ENCODE measurements at places on chromosomes 1 and 21.
A peak's percentile ranks its signal among the peaks of the same experiment; 100 is the strongest.

DNA sequence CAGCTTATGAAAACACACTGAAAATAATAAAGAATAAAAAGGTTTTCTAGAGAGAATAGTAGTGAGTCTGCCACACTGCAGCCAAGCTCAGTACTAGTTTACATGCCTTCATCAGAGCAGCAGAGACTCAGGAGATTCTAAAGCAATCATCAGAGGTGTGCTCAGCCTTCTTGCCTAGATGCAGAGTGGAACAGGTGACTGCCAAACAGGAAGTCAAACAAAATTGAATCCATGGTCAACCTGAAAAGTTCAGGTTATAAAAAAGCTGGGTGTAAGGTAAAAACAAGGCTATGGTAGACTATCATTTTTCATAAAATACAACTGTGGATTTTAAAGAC is 165.3 kb upstream of the C1orf105 start:
- no peak for DNase-seq

DNA sequence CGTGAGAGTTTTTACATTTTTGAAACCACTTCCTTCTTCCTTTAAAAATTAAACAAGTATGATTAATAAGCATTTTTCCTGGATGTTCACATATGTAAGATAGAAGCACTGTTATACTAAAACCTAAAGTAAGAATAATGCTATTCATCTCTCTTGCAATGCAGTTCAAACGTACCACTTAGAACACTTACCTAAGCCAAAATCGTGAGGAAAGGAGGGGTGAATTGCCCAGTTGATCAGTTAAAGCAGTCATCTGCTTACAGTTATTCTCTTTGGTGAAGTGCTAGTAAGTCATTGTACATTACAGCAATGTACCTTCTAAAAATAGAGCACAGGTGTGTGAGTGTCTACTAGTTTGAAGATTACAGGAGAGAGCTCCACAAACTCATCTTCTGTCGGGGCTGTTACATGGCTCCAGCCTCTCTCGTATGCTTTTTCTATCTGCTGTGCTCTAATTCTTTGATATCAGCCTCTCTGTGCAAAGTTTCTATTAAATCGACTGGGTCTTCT is 3.4 kb downstream of the NCAM2 start:
- no peak for DNase-seq

DNA sequence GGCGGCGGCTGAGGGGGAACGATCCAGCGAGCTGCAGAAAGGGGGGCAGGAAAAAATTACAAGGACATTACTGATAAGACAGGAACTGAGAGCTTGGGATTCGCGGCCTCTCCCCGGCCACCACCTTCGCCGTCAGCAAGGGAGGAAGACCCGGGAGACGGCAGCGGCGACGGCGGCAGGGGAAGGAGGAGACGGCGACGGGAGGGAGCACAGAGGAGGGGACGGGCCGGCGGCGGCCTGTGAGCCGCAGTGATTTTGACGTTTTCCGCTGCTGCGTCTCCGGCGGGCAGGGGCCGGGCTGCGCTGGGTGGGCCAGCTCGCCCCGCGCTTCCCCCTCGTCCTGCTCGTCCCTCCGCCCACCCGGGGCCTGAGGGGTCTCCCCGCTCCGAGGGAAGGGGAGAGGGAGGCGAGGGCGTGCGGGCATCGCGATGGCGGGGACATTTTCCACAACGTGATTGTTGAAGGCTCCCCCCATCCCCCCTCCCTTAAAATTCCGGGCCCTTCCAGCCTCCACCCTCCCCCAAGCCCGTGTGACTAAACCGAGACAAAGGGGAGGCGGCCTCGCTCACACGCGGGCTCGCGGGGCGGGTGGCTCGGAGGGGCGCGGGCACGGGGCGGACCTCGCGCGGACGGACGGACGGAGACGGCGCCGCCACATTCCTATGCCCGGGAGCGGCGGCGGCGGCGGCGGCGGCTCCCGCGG is 407 bp downstream of the CAMSAP2 start:
- DNase-seq = peak; percentile 80

- no peak for DNase-seq
Measured at GRCh38 chr1:6580593-6581409, 1.0 kb downstream of the ZBTB48 start.

DNA sequence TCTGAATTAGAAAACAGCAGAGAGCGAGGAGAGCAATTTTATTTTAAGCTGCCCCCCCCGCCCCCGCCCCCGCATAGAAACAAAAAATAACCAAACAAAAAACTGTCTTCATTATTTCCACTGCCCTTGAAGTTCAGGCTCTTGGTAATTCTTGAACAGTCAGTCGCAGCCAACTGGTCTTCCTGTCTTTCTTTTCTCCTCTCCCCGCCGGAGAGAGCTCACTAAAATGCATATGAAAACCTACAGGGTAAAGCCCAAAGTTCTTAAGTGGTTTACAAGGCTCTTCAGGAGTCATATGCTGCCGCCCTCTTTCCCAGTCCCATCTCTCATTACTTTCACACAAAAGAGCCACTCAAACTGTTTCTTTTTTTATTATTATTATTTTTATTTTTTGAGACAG is 1.1 kb upstream of the ANKRD35 start:
- no peak for DNase-seq

- DNase-seq = no peak
Measured at GRCh38 chr1:39370602-39371001, 120.8 kb upstream of the BMP8A start.

DNA sequence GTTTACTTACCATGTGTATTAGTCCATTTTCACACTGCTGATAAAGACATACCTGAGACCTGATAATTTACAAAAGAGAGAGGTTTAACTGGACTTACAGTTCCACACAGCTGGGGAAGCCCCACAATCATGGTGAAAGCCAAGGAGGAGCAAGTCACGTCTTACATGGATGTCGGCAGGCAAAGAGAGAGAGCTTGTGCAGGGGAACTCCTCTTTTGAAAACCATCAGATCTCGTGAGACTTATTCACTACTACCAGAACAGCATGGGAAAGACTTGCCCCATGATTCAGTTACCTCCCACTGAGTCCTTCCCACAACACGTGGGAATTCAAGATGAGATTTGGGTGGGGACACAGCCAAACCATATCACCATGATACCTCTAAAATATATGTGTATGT is 39.3 kb upstream of the ERRFI1 start:
- no peak for DNase-seq

DNA sequence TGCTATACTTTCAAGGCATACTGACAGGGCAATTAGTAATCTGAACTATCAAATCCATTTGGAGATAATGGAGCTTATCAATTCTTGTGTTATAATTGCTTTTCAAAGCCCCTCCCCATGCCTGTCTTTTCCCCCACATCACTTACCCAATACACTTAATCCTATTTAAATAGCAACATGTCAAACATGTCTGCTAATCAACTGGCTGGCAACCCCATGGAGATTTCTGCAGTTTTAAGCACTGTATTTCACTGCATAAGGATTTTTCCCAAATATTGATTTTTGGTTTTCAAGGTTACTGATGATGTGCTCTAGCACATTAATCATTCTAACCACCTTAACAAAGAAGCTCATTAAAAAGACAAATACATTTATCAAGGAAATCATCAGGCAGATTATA is 800.3 kb downstream of the PLA2G4A start:
- no peak for DNase-seq

DNA sequence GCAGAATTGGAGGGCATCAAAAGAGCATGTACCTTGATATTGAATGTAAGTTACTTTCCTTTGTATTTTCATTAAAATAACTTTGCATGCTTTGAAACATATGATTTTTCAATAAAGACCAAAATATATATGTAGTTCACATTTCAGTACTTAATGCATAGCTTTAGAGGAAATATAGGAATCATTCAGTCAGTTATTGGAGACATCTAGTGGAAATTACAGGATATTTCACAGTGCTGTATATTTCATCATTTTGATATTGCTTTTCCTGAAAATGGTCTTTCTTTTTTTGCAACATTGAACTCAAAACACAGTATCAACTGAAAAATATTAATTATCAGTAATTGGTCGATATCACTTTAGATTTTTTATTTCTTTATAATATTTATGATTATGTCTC is 375.8 kb downstream of the NCAM2 start:
- DNase-seq = no peak

DNA sequence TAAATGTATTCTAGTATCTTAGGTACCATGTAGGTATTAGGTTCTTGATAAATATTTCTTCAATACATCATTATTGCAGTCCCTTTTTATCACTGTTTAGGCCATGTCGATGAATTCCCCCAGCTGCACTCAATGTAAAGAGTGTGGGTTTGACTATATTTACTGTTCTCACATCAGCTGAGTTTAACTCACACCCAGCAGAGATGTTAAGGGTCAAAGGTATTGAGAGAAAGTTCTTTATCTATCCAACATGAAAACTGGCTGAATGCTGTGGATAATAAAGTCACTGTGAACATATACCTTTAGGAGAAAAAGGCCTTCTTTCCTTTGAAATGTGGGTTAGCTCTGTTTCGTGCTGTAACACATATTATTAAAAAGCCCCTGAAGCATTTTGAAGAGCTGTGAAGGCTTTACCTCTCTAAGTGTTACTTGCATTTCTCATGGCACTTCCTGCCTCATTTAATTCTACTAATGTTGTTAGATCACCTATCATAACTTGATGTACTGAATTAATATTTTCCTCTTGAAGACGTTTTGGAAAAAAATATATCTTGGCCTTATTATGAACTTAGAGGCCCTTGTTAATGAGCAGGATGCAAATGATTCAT is 19.1 kb upstream of the LYST start:
- no peak for DNase-seq

DNA sequence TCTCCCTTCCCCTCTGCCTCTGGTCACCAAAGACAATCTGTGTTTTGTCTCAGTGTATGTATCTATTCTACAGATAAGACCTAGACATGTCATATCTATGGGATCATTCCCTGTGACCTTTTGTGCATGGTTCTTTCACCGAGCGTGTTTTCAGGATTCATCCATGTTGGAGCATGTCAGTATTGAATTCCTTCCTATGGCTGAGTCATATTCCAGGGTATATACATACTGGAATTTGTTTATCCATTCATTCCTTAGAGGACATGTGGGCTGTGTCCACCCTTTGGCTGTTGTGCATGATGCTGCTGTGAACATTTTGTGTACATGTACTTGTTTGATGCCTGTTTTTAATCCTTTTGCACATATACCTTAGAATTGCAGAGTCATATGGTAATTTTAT is 69.9 kb downstream of the NFASC start:
- DNase-seq = no peak

DNA sequence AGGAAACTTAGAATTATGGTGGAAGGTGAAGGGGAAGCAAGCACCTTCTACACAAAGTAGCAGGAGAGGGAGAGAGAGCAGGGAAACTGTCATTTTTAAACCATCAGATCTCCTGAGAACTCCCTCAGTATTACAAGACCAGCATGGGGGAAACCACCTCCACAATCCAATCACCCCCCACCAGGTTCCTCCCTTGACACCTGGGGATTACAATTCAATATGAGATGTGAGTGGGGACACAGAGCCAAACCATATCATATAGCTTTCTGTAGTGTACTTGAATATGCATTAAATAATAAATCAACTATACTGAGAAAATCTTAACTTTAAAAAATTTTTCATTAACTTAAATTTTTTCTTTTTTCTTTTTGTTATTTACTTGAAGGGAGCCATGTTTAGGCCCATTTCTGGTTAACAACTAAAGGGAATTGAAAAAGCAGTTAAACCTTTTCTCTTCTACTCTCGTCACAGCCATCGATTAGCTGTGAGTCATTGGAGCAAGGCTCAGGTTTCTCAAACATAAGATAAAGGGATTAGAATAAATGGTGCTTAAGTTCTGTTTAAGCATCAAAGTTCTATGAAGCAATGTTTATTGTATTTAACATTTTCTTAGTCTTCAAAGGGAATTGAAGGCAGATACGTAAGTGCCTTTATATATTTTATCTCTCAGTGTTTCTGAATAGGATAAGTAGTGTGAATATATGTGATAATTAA is 72.2 kb upstream of the DPT start:
- no peak for DNase-seq

- DNase-seq = peak; percentile 85
Measured at GRCh38 chr1:1000357-1001056, 610 bp upstream of the HES4 start.

DNA sequence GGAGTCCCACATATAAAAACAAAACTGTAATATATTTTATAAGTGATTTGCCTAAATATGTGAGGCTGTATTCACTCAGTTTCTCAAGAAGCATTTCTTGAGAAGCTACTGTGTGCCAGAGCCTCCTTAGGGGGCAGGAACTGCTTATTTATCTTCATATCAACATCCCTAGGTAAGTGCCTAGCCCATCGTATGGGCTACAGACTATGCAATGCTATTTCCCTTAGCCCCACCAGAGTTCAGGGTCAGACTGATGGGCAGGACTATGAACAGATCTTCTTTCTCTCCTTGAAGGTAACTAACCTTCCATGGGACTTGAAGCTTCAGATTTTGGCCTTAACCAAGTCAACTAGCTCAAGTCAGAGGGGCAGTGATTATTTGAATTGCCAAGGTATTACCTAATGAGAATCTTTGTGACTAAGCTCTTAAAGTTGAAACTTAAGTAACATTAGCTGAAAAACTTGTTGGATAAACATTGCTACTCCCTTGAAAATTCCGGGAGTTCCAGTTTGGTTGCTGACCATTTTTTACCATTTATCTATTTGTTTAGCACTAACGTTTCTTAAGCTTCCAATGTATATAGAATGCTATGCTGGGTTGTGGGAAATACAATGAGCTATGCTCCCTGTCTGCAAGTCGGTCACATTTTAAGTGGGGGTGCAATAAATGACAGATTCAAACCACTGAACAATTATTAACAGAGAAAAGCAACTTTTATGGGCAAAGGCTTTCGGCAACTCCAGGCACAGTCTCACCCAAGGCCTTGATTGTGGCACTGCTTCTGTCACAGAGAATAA is 85.2 kb downstream of the GPR88 start:
- no peak for DNase-seq

GRCh38 chr1:165914136-165914798 is 86.9 kb downstream of the UCK2 start:
- peak; percentile 54 for DNase-seq

DNA sequence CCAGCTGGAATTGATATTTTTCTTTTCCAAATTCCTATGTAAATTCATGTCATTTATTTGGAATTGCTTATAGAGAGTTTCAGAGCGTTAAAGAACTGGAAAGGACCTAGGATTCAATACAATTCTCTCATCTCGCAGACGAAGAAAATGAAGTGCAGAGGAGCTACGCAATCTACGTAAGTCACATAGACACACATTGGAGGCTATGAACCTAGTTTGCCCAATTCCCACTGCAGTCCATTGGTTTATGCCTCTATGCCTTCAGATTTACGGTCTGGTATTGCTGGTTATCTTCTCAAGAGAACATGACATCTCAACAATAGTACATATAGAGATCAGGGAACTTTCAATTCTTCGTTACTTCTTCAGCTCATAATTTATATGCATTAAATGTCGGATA is 971 bp upstream of the RNF2 start:
- DNase-seq = no peak

DNA sequence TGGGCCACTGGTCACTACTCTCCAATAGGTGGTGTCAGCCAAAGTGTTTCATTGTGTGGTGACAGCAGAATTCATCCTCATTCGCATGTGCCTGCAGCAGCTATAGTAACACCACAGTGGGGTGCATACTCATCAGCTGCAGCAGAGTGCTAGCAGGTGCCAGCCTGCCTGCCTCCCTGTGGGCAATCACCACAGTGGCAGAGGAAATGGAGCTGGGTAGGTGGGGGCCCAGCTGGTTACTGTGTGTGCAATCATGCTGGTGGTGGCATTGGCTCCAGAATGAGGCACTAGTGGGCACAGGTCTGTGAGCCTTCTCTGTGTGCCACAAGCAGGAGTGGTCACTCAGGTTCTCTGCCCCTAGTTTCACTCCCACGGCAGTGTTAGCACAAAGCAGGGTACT is 579.2 kb downstream of the PTPRC start:
- no peak for DNase-seq

Measured in neuronal stem cell (in vitro differentiated cells).